ENCODE measurements at places on chromosomes 3 and 15.

- DNase-seq = peak; percentile 73
Observed at GRCh38 chr15:73052653-73053397, 562 bp downstream of the NEO1 start.

GRCh38 chr3:7734456-7734855 is 767.2 kb upstream of the LMCD1 start:
- DNase-seq = no peak

DNA sequence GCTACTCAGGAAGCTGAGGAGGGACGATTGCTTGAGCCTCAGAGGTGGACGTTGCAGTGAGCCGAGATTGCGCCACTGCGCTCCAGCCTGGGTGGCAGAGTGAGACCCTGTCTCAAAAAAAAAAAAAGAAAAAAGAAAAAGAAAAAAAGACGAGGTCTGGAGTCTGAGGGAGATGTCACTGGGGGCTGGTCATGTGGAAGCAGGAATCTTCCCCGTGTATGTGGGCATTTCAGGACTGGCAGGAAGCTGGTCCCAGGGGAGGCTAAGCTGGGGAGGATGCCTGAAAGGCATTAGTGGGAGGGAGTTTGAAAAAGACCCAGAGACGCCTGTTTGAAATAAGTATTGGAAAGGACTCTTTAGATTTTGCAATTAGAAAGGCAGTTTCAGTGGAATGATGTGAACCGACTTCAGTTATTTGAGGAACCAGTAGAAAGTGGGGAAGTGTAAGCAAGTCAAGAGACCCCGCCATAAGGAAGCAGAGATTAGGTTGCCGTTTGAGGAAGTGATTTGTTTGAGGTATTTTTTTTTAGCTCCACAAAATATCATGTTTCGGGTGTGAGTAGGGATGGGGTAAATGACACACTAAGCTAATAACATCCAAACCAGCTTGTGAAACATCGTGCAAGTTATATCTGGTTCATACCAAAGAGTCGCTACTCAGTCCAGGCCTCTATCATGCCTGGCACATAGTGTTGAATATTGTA is 55.5 kb downstream of the ST6GAL1 start:
- DNase-seq = no peak

- DNase-seq = no peak
Observed at GRCh38 chr3:184703657-184704056, 8.2 kb downstream of the MAGEF1 start.

DNA sequence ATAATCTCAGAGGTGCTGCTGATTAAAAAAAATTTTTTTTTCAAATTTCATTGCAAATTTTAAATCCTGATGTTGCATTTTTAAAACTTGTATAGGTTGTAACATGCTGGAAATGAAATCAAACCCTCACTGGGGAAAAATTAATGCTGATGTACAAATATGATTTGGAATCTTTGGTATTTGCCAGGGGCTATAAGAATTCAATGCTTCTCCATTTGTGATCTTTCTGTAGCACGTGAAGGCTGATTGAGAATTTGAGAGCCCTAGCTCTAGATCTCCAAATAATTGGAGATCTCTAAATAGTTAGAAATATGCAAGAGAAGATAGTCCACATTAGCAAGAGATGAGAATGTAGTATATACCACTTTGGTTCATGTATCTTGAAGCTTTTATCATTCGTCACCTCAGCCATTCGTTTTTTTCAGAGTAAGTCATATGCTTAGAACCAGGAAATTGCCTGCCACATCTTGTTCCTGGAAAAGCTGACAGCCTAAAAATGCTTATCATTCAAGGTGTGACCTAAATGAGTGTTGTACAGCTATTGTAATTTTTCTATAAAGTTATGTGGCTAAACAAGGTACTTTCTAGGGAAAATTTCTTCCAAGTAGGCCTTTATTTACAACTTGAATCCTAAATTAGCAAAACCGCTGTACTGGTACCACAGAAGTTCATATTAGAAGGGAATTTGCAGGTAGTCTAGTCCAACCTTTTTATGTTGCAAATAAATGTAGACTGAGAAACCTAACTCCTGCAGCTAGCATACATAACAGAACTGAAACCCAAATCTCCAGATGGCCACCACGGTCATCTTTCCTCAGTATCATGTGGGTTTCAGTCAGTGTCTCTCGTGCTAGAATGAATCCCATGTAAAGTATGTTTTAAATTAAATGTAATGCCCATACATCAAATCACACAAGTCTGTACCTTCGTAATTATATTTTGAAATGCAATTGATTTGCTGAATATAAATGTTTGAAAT is 48.5 kb downstream of the FNDC3B start:
- DNase-seq = no peak

DNA sequence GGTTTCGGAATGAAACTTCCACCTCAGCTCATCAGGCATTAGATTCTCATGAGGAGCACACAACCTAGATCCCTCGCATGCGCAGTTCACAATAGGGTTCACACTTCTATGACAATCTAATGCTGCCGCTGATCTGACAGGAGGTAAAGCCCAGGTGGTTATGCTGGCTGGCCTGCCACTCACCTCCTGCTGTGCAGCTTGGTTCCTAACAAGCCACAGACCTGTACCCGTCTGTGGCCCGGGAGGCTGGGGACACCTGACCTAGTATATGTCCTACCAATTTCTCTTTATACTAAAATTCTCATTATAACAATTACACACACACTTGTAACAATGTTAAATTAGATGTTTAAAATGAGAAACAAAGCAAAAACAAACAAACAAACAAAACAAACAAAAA is 172.2 kb downstream of the SLC9A9 start:
- DNase-seq = no peak
